Putamen (tissue), 1 donor: ENCODE measurements at places on chromosomes 5 and 9.

DNA sequence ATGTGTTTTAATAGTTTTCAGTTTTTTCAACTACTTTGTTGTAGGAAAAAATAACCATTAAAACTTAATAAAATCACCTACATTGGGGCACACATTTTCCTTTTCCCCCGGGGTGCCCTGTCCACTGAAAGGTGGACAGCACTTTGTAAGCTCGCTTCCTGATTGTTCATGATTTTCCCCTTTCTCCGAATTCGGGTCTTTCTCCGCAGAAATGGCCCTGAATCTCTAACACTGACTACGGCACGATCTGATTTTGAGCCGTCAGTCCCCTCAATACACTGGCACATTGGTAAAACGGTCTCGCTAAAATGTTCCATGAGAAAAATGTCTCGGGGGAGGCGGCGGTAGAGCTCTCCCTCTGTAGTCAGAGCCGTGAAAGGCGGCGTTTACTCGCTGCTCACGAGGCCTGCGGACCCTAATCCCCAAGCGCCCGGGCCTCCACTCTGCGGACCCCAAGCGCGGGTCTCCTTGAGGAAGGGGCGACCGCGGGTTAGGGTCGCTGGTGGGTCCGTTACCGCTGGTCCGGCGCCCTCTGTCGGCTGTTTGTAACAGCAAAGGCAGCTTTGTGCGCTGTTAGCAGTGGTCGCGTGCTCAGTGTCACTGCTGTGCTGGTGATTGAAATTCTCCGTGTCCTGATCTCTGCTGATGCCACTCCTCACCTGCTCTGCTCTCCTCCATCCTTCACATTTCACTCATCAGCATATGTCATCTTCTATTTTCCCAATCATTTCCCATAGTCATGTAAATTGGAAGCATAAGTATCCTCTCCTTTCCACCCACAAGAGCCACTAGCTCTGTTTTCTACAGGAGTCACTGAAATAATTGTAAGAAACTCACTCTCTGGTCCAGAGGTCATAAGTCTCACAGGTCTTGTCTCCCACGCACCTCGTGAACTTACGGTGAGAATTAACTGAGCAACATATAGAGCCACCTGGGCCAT, 10.8 kb upstream of the IFNA2 start:
- peak; percentile 47 for DNase-seq

GRCh38 chr5:172284611-172284980, 1.0 kb upstream of the UBTD2 start:
- no peak for DNase-seq

- DNase-seq, result no peak
Measured at GRCh38 chr9:123998970-123999621, 12.5 kb upstream of the LHX2 start.

DNA sequence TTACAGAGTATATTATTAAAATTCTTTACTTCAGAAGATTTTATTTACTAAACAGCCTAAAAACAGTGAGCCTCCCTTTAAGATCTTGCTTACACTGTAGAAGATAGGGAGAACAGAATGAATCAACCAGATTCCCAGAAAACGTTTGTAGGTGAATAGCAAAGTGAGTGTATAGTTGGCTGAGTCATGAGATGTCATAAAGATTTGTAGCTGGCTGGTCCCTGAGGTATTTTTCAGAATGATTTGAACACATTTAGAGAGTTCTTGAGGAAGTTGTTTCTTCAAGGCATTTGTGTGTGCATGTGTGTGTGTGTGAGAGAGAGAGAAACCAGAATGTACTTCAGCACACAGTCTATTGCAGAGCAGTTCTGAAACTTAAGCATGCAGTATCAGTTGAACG, 159.4 kb upstream of the PRR16 start:
- DNase-seq, result no peak

DNA sequence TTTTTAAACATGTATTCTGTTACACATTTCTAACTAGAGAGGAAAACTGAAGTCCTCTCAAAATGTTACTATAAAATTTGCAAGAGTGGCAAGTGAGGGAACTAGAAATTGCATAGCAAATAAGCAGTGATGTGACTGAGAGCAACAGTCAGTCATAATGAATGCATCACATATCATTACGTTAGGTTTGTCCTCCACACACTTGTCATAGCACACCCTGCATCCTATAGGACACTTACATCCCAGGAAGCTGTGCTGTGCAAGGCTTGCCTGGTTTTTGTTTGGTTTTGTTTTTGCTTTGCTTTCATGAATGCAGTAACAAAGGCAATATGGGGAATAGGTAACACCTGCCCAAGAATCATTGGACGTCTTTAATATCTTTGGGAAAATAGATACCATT, 10.8 kb downstream of the NFIB start:
- no peak for DNase-seq

DNA sequence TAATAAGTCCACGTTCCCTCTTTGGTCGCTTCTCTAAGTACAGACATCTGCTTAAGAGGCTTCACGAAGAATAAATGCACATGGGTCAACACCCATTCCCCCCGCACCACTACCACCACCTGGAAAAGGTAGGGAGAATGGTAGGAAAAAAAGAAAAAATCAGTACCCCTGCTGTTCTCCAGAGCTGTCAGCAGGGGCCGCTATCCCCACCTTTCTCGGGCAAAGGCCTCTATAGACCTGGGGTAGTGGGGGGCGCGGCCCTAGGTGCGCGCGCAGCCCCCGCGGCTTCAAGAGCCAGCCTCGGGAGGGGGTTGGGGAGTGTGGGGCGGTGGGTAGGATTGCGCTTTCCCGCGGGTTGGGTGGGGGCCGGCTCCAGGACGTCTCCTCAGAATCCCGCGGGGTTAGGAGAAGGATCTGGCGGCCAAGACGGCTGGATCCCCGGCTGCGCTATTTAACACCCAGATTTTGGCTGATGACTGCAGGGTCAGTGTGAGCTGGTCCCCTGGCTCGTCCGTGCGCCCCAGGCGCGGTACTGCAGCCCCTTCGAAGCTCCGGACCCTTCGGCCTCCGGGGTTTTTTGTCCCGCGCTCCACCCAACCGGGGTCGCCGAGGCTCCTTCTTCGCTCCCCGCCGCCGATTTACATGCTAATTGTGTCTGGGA, 1.6 kb upstream of the SEMA6A start:
- DNase-seq, result peak; percentile 72

DNA sequence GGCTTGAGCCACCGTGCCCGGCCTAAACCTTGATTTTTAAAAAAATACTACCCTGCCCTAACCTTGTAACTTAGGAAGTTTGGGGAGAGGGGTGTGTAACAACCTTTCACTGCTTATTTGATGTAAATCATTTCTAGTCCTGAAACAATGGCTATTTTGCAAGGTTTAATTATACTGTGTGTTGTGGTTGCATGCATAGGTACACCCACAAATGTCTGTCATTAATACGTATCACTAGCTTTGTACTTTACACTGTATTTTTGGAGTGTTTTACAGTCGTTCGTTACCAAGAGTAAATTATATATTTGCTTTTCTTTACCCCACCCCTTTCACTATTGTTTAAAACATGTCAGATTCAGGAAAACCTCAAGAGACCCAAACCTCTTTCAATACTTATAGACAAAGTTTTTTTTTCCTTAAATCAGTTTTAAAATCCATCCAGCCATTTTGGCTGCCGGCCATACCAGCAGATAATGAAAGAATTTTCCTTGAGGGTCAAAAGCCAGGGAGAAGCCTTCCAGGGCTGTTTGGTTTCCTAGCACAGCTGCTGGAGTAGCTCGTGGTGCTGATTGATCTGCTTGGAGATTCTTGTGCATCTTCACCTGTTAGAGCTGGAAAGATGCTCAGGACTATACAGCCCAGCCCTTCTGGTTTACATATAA, 50.7 kb downstream of the DOCK8 start:
- DNase-seq, result no peak

GRCh38 chr5:172802567-172803176, 31.4 kb upstream of the ERGIC1 start:
- DNase-seq, result no peak

- no peak for DNase-seq
Measured at GRCh38 chr5:52150501-52150900, 637.2 kb upstream of the ITGA1 start.

DNA sequence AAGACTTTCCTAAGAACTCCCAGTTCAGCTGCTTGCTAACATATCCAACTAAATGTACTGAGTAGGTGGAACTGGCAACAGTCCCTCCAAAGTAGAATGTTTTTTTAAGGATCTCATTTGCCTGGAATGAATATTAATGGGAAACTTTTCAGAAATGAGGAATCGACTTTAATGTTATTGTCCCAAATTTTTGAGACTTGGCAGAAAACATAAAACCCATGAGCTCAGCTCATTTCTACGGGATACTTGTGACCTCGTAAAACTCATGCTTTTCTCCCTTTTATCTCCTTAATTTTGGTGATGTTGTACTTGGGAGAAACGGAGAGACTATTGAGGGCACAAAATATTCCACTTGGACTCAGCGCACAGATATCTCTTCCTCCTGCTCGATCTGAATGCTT, 296.8 kb downstream of the EBF1 start:
- no peak for DNase-seq

DNA sequence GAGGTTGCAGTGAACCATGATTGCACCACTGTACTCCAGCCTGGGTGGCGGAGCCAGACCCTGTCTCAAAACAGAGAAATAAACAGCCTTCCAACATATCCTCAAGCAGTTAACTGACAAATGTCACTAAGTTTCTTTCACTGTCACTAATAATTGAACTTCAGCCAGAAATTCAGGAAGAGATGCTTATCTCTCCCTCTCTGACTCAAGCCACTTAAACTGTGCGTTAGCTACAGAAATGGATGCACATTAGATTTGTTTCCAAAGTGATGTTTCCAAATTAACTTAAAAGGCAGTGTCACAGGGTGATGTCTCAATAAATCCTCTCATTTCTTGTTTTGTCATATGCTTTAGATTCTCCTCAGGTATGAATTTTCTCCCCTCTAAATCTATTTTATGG, 164.9 kb downstream of the KDM4C start:
- no peak for DNase-seq

GRCh38 chr5:35172533-35172932, 57.8 kb downstream of the PRLR start:
- DNase-seq, result no peak

- no peak for DNase-seq
Measured at GRCh38 chr9:126456441-126457174, 130.0 kb downstream of the MVB12B start.

DNA sequence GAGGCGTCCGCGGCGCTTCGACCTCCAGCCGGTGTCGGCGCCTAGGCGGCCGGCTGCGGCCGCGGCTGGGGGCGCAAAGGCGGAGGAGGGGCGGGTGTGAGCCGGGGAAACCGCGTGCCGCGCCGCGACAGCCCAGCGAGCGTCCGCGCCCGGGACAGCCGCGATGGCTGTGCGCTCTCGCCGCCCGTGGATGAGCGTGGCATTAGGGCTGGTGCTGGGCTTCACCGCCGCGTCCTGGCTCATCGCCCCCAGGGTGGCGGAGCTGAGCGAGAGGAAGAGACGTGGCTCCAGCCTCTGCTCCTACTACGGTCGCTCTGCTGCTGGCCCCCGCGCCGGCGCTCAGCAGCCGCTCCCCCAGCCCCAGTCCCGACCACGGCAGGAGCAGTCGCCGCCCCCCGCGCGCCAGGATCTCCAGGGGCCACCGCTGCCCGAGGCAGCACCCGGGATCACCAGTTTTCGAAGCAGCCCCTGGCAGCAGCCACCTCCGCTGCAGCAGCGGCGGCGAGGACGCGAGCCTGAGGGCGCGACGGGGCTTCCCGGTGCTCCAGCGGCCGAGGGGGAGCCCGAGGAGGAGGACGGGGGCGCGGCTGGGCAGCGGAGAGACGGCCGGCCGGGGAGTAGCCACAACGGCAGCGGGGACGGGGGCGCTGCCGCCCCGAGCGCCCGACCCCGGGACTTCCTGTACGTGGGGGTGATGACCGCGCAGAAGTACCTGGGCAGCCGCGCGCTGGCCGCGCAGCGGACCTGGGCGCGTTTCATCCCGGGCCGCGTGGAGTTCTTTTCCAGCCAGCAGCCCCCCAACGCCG, 605 bp downstream of the CHSY3 start:
- DNase-seq, result no peak

GRCh38 chr9:13143281-13143680, 136.2 kb downstream of the MPDZ start:
- DNase-seq, result peak; percentile 73
